Stimulated activated CD8-positive, alpha-beta memory T cell treated with anti-CD3 and anti-CD28 coated beads, Interleukin-15, amount 100 ng/mL, for 1 hour (primary cell): ENCODE measurements at places on chromosomes 4 and X.

- no peak for DNase-seq
These were observed 1616.1 kb downstream of the C4orf33 start for GRCh38 chr4:130712038-130712437.

GRCh38 chrX:57044245-57044644, 48.9 kb upstream of the SPIN3 start:
- no peak for DNase-seq

- DNase-seq, result no peak
These were observed 46.4 kb upstream of the FGG start for GRCh38 chr4:154658680-154659405.

DNA sequence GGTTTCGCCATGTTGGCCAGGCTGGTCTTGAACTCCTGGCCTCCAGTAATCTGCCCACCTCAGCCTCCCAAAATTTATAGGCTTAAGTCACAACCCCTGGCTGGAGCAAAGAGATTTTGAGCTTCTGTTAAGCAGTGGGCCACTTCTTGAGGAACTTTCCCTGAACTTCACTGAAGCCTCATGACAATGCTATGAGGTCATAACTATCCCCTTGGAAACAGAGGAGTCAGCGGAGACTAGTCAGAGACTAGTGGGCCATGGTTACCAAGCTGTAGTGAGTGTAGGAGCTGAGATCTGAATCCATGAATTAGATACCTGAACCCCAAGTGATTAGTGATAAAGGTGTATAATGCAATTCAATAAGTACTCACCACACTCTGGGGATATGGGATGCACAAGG, 145.1 kb upstream of the MSX1 start:
- DNase-seq, result no peak

- no peak for DNase-seq
These were observed 88.1 kb downstream of the MGST2 start for GRCh38 chr4:139753686-139754085.

DNA sequence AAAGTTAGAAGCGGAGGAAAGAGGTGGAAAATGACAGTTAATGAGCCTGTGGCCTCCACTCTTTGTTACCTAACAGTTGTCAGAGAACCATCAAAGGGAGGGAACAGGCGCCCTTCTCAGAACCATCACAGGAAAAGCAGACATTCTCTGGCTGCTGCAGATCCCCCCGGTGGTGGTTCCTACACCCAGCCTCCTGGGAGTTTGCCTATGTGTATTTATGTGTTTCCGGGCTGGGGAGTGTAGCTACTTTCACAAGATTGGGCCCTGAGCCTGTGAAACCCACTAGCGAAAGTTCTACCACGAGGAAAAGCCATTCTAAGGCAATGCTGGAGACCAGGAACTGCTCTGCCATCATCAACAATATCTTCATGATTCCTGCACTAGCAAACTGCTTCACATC, 52.7 kb upstream of the BCOR start:
- no peak for DNase-seq

DNA sequence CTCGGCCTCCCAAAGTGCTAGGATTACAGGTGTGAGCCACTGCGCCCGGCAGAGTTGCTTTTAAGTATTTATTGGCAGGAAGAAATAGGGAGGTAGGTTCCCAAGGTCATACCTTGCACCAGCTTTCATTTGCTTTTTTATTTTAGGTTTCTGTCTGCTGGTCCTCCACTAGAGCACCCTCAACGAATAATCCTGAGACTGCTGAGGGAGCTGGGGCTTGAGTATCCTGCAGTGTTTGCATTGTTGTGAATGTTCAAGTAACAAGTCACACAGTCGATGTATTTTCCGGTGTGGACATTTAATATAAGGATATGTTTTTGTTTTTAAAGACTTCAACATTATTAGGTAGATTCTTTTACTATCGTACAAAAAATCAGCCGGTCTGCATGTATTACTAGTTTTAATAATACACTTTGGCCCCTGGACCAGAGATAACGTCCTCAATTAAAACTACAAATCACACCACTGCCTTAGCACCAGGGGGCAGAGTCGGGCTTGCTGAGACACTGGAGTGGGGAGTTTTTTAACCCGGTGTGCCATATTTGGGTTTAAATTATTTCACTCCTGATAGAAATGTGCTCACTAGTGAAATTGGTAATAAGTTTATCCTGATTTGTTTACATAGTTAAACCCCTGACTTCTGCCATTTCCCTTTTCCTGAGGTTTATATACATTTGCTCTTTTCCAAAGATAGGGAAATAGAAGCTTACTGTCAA, 11.6 kb downstream of the SMIM20 start:
- DNase-seq, result no peak

DNA sequence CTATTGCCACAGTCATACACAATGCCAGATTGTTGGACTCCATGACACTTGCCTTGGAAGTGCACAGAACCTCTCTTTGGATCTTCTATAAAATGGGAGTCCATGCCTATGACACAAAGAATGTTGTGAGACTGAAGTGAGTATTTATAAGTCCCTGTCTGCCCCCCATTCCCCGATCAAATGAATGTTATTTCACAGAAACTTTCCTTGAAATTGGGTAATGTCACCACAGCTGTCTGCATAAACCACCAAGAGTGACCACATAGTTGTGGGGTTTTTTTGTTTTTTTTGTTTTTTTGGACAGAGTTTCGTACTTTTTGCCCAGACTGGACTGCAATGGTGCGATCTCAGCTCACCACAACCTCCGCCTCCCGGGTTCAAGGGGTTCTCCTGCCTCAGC, 27.1 kb upstream of the REST start:
- no peak for DNase-seq

DNA sequence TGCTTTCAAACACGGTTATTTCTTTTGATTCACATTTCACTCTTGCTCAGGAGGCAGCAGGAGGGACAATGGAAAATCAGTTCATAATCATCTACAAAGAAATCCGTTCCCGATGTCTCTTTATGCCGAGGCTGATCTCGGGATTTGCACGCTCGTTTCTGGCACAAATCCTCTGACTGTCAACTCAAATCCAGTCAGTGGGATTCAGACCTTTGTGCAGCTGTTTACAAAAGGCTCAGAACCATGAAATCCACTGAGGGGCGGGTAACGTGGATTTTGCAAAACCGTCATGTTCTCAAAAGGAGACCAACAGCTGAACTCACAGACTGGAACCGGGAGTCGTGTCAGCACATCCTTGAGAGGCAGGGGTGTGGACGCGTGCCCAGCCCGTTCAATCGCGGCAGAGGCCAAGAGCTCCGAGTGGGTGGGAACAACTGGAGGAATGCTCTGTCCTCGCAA, 46.4 kb downstream of the ACOX3 start:
- DNase-seq, result no peak

DNA sequence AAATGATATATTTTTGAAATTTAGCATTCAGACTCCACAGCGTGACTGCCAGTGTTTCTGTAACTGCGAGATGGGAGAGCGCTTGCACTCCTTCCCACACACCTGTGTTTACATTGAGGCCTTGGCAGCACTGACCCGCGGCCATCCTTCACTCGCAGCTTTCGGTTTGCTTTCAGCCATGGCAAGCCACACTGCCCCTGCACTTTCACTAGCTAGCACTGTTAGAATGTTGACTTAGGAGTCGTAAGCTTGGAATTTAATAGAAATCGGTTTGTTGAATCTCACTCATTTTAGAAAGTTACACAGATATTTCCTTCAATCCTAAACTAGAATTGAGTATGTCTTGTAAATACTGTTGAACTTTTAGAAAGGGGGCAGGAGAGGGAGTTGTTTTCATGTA, 136.2 kb downstream of the CFAP299 start:
- DNase-seq, result no peak

GRCh38 chr4:95596676-95597075, 47.9 kb upstream of the UNC5C start:
- DNase-seq, result no peak

DNA sequence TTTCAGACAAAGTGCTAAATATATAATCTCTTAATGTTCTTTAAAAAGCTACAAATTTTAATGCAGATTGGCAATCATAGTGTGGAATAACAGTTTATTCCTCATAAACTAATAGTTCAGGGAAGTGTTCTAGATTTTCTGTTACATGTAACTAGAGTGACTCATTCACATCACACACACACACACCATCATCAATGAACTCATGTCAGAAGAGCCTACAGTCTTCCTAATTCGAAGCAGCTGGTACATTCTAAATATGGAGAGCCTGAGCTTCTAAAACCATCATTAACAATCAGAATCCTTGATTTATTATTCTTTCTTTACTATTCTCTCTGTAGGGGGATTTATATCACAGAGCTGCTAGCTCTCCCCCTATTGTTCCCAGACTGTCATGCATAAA, 49.6 kb downstream of the DKK2 start:
- no peak for DNase-seq

DNA sequence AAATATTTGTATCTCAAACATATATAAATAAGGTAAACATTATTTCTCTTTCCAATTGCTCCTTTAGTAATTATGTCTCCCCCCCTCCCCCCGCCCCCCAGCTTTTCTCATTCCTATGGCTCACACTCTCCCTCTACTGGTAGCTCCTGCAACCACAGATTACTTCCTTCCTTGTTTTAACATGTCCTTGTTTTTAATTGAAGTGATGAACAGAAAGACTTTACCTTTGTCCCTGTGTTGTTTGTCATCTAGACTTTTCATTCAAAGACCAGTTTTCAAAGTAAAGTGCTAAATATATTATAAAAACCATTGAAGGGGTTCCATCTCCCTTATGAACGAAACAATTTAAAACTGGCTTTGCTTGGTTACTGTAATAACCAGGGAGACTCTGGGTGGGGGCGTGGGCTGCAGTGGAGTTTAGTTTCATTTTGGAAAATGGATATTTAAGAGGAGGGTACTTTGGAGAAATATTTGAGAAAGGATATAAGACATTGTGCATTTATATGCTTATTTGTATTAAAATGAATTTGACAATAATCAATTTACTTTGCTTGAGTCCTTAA, 352.9 kb downstream of the RAPGEF2 start:
- DNase-seq, result no peak

GRCh38 chr4:118983831-118984230, 95.2 kb downstream of the SYNPO2 start:
- no peak for DNase-seq

GRCh38 chrX:19256986-19257385, 86.7 kb upstream of the PDHA1 start:
- no peak for DNase-seq

- no peak for DNase-seq
These were observed 151.3 kb upstream of the KCNIP4 start for GRCh38 chr4:22099896-22100295.

- no peak for DNase-seq
These were observed 32.9 kb downstream of the ZFYVE28 start for GRCh38 chr4:2385516-2385915.

DNA sequence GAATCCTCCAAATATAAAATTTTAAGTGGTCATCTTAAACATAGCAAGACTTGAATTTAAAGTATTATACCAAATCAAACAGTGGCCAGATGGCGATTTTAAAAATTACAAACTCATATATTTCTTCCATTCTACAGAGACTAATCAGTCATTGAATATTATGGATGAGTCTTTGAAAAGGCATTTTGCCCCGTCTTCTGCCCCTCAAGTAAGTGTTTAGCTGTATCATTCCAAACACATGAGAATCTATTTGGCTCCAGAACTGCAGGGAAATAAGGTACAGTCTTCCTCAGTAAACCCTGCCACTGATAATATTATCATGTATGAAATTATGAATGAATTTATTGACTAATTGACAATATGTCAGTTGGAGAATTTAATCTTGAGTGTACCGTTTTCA, 191.0 kb downstream of the SLC7A11 start:
- DNase-seq, result no peak

DNA sequence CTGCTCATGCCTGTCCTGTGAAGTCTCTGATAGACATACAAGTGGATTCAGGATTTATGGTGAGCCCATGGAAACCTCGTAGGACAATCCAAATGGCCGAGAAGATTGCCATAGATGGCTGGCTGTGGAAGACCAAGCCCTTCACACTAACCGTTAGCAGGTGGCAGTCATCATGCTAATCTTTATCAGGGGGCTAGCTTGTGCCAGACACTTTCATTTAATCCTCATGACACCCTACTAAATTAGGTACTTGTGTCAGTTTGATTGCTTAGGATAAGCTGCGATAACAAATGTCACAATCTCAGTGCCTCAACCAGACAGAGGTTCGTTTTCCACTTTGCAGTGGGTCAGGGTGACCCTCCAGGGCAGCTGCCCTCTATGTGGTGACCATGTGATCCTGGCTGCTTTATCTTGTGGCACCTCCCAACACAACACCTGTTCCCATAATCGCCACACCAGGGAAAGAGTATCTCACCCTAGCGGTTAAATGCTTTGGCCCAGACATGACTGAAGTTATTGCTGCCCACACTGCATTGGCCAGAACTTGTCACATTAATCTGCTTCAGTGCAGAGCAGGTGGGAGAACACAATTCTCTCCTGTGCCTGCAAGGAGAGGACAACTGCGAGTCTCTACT, 60.8 kb downstream of the REPS2 start:
- DNase-seq, result no peak
